ENCODE measurements at places on chromosomes 12 and 14. TPM values are rescaled to one million over a fixed set of nuclear protein-coding genes. Genes with fewer than 3 reads are reported as not detected.

LHX5 gene
- not detected for total RNA-seq

DNA sequence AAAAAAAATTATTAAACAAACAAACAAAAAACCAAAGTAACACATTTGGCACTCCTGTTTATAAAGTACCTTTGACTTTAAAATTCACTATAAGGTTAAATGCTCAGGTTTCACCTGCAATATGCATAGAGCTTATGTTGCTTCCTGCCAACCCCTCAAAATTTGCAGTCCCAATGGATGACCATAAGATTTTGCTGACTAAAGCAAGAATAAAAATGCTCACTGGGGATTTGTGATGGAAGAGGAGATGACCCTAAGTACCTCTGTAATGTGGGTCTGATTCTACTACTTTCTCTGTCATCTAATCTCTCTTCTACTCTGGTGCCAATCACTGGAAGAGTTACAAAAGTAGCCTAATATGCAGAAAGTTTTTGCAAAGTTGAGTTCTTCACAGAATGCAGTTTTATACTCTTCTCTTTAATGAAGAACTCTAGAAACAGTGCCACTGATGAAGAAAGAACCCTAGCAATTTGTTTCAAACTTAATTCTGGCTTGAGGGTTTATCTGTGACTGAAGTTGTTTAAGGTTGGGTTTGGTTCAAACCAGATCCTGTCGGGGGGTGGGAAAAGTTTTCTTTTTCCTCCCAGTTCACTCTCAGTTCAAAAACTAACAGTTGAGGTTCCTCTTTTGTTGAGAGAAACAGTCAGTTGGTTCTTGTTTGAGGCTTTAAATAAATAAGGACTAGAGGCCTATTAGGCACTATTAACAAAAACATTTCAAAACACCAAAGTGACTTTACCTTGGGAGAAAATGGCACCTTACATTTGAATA is 10.9 kb downstream of the WASHC3 start:
- no peak for DNase-seq

- DNase-seq: no peak
Measured at GRCh38 chr12:89901319-89901718, 192.7 kb upstream of the ATP2B1 start.

DNA sequence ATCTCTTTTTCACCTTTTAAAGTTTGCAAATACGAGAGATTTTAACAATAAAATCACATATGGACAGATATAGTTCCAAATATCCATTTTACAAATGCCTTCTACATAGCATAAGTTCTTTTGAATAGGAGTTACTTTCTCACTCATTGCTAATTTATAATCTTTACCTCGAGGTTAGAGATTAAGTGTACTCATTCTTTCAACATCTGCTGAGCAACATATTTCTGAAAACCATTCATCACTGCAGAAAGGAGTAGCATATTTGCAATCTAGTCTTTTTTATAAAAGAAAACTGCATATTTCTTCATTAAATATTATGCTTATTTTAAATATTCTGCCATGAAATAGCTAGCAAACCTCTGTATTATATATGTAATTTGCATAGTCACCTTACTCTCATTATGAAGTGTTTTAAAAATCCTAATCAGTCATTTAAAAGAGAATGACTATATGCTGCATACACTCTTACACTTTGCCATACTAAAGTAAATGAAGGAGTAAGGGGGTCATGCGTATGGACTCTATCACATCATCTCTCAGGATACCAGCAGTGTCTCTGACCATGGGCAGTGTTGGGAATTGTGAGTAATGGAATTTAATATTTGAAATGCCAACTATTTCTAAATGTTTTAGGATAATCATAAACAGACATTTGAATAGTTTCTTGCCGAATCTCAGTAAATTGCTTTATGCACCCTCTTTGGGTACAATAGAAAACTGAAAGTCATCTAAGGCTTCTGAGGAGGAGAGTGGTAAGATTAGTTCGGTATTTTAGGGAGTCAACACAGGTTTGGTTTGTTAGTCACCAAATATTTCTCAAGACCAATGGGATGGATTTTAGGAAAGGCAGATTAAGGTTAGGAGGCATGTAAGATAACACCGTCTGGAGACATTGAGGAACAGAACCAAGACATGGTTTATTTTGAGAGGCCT is 524.8 kb upstream of the ATP2B1 start:
- no peak for DNase-seq

- DNase-seq: no peak
Measured at GRCh38 chr14:100823413-100824080, 2.4 kb upstream of the MEG3 start.

GRCh38 chr14:54685286-54685845 is 118.4 kb downstream of the SAMD4A start:
- no peak for DNase-seq

Data from activated T-helper 1 cell treated with anti-CD3 and anti-CD28 coated beads, Interleukin-12 subunit alpha, Interleukin-12 subunit beta, Interleukin-2, Interleukin-4 antibody, amounts not matched to agents 30 ng/mL and 10 ng/mL and 1 ng/mL, durations not matched to agents 14 hours and 24 hours and 36 hours (primary cell).